ENCODE measurements at places on chromosomes 4 and X.

GRCh38 chrX:24069877-24070276 is 15.1 kb downstream of the EIF2S3 start:
- no peak for DNase-seq

DNA sequence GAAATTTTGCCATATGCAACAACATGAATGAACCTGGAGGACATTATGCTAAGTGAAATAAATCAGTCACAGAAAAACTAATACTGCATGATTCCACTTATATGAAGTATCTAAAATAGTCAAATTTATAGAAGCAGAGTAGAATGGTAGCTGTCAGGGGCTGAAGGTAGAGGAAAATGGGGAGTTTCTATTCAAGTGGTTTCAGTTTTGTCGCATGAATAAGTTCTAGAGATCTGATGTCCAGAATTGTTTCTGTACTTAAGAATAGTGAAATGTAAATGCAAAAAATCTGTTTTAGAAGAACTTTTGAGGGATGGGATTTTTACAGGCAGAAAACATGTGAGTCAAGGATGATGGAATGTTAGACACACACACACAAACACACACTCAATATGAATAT is 34.1 kb downstream of the SLITRK4 start:
- DNase-seq = no peak

- no peak for DNase-seq
These were observed 293.9 kb downstream of the RAB28 start for GRCh38 chr4:13190093-13190721.

GRCh38 chrX:145292218-145292617 is 44.9 kb downstream of the SPANXN1 start:
- DNase-seq = no peak

- no peak for DNase-seq
These were observed 18.0 kb downstream of the ZNF275 start for GRCh38 chrX:153351981-153352380.

DNA sequence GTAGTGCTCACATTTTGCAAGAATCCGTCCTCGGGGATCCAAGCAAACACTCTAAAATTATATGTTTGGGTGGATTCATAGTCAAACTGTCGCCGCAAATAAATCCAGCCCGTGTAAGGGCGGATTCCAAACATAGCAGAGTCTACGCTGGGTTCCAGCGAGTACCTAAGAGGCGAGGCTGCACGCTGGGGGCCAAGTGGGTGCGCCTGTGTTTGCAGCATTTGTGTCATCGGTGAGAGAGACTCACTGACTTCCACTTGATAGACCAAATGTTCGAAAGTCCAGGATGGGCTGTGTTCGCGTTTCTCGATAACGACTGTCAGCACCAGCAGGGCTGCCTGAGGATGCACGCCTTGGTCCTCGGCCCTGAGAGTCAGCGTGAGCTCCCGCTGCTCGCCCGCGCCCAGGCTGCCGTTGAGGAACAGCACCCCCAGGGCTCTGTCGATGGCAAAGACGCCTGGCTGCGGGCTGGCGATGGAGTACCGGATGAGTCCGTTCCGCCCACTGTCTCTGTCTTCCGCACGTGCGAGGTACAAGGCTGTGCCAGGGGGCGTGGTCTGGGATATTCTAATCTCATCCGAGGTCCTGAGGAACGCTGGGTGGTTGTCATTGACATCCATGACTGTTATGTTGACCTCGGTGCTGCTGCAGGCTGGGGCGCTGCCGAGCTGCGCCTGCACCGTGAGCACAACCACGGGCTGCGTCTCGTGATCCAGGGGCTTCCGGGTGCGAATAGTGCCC is 158.7 kb downstream of the DCHS2 start:
- DNase-seq = peak; percentile 22

- DNase-seq = no peak
These were observed 120.3 kb downstream of the CHRNA9 start for GRCh38 chr4:40455340-40455902.

- no peak for DNase-seq
These were observed 1081.9 kb downstream of the FAT4 start for GRCh38 chr4:126396703-126397102.

DNA sequence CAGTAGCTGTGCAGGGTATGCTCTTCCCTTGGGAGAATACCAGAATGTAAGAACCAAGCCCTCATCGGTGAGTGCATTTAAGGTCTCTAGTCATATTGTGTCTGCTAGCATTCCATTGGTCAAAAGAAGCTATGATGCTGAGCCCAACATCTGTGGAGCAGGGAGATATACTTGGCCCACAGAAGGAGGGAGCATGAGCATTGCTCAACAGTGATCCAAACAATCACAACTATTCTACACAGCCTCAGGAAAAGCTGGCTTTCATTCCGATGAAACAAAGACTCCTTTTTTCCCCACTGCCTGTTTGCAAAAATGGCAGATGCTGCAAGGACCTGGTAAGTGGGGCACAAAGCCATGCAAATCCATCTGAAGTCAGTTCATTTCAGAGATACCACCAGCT is 80.6 kb upstream of the DHX15 start:
- DNase-seq = no peak

GRCh38 chr4:30443289-30443688 is 276.9 kb upstream of the PCDH7 start:
- DNase-seq = no peak

GRCh38 chrX:150680974-150681373 is 12.2 kb upstream of the MTMR1 start:
- peak; percentile 0 for DNase-seq

DNA sequence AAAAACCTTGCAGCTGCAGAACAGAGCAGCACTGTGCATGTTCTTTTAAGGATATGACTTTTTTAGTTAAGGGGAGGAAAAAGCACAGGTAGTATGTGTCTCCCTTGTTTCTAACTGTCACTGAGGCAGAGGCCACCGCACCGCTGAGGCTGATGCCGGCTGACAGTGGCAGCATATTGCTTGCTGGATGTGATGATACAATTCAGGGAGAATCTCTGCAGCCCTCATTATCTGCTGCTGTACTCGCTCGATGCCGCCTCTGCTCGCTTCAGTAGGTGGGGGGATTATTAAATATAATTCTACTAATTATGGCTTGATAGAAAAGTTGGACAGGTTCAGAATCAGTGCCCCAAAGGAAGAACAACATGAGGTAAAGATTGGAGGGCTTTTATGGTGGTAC is 378.8 kb upstream of the NOCT start:
- no peak for DNase-seq

GRCh38 chr4:118557298-118557851 is 127.8 kb upstream of the METTL14 start:
- no peak for DNase-seq

GRCh38 chrX:85107407-85107806 is 103.7 kb downstream of the APOOL start:
- no peak for DNase-seq

- DNase-seq = no peak
These were observed 70.3 kb upstream of the EMCN start for GRCh38 chr4:100588076-100588475.

DNA sequence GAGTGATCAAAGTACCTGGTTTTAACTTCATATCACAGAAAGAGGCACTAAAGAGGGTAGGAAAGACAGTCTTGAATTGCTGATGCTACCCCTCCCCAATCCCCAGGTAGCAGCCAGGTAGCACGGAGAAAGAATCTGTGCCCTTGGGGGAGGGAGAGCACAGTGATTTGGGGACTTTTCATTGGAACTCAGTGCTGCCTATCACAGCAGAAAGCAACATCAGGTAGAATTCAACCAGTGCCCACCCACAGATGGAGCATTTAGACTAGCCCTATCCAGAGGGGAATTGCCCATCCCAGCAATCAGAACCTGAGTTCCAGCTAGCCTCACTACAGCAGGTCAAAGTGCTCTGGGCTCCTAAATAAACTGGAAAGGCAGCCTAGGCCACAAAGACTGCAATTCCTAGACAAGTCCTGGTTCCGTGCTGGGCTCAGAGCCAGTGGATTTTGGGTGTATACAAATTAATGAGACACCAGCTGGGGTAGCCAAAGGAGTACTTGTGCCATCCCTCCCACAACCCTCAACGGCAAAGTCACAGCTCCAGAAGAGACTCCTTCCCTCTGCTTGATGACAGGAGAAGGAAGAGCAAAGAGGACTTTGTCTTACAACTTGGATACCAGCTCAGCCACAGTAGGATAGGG is 228.1 kb downstream of the THOC2 start:
- DNase-seq = no peak

DNA sequence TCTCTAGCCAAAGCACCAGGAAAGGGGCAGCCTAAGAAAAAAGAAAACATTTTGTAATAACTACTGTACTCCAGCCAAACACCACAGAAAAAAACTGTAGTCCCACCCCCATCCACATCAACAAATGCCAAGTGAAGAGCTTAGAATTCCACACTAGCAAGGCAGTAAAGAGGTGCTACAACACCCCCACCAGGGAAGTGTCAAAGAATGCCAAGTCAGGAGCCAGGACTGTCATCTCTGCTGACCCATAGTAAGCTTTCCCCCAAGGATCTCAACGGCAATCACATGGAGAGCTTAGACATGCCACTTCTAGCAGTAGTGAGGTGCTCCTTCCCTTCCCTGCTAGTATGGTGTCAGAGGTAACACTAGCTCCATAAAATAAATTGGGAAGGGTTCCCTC is 34.4 kb upstream of the CCDC160 start:
- no peak for DNase-seq

- no peak for DNase-seq
These were observed 38.2 kb downstream of the CHST7 start for GRCh38 chrX:46611658-46612362.

- DNase-seq = no peak
These were observed 399.3 kb downstream of the GPM6A start for GRCh38 chr4:175412746-175413145.

- no peak for DNase-seq
These were observed 123.5 kb downstream of the TMEM144 start for GRCh38 chr4:158333820-158334219.

DNA sequence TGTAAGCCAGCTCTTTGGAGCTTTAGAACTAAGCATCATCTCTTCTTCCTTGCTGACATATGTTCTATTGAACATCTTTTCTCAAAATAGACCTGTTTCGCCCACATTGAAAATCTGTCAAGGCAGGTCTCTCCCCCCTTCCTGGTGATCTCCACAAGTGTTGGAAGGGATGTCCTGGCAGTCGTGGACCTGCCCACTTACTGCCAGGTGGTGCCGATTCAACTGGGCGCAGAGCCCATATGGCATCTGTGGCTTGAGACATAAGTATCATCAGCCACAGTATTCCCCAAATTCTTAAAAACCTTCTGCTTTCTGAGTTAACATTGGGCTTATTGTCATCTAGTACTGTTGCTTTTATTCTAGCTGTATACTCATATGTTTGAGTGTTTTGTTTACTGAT is 969.3 kb upstream of the FTHL17 start:
- DNase-seq = no peak

GRCh38 chrX:30144971-30145731 is 70.2 kb upstream of the MAGEB2 start:
- DNase-seq = peak; percentile 0

DNA sequence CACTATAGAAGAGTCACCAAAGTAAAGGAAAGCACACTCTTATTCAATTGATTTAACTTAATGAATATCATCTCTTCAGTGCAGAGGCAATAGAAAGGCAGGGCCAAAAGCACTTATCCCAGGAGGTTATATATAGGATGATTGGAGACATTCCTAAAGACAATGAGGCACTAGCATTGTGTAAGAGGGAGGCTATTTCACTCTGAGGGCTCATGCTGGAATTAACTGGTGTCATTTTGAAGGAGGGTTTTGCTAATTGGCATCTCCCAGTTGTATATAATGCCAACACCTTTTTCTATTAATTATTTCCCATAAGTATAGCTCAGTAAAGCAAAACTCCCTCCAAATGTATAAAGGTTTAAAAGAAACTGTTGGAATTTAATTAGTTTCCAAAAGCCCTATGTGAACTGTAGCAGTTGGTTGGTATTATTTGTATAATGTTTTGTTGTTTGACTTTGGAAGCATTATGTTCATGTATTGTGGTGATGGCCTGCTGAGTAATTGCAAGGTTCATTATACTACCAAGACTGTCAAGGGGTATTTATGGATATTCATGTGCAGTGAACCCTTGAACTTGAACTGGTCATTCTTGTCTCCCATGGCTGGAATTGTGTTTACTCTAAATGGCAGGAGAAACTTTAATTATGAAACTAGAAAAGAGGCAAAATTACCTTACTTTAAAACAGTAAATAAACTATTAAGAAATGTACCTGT is 270.3 kb downstream of the BMPR1B start:
- no peak for DNase-seq

- DNase-seq = no peak
These were observed 84.8 kb upstream of the WDR44 start for GRCh38 chrX:118261151-118261550.

- DNase-seq = no peak
These were observed 31.8 kb upstream of the CENPU start for GRCh38 chr4:184765473-184766340.

DNA sequence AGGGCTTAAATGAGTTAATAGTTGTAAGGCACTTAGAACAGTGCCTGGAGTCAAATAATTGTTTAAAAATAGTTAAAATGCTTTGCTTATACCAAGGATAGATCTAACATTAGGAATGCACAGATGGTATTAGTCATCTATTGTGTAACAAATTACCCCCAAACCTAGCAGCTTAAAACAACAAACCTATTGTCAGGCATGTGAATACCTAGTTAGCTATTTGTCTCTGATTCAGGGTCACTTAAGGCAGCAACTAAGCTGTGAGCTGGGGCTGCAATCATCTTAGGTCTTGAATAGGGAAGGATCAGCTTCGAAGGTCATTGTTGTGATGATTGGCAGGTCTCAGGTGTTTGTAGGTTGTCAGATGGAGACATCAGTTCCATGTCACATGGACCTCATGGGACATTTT is 42.4 kb upstream of the AGA start:
- no peak for DNase-seq

GRCh38 chr4:108263057-108263456 is 94.3 kb upstream of the LEF1 start:
- DNase-seq = no peak

DNA sequence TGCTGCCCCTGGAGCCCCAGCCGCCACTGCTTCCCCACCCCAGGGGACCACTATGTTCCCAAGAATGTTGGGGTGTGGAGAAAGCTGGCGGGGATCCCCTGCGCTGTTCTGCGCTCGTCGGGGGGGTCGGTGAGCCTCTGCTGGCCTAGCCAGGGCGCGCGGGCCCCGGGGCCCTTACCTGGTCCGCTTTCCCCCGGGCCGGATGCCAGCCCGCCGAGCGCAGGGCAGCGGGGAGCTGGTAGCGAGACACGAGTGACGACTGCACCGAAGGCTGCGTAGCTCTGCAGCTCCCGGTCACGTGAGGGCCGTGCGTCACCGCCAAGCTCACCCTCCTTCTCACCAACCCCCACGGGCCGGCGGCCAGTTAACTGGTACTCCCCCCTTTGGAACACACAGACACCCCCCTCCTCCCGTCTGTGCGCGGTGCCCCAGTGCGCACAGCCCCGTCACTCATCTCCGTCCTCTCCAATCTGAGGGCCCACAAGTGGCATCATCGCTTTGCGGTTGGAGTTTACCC is at the start of gene BEX1:
Gene BEX1, minus strand, starts transcription at position 254 of the 517 bp plus-strand sequence. CDS start 897 bp downstream, outside the sequence.
- peak; percentile 52 for DNase-seq

- no peak for DNase-seq
These were observed 97.3 kb downstream of the PPP1R2C start for GRCh38 chrX:42680666-42681065.

DNA sequence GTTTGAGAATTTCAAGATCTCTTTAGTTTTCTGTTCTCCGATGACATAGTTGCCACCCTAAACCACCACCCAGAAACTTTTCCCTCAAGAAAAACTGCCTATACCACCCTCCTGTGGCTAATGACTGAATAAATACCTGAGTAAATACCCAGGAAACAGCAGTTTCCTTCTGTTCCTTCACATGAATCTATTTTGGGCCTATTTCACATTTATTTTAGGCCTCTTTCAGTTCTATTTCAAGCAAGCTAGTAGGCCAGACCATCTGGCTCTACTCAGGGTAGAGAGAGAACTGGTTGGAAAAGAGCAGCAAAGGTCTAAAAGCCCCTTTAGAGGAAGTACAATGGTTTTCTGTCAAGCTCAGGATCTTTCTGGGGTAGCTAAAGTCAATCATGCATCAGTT is 23.4 kb downstream of the ARHGEF9 start:
- no peak for DNase-seq
